ENCODE measurements at places on chromosomes 6 and 20.

DNA sequence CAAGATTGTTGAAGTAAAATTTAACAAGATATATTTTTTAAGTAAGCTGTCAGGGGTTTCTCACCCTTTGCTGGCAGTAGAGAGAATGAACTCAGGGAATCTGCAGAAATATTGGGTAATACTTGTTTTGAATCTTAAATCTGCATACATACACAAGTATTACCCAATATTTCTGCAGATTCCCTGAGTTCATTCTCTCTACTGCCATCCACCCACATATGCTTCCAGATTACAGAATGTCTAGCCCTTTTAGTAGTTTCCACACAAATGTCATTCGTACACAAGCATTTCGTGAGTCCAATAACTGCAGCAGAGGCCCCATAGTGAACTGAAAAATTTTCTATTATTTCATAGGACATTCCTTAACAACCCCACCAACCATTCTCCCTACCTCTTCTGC, 69.6 kb upstream of the TNFRSF21 start:
- no peak for DNase-seq

GRCh38 chr6:47071681-47072080, 29.5 kb upstream of the ADGRF1 start:
- DNase-seq: no peak

DNA sequence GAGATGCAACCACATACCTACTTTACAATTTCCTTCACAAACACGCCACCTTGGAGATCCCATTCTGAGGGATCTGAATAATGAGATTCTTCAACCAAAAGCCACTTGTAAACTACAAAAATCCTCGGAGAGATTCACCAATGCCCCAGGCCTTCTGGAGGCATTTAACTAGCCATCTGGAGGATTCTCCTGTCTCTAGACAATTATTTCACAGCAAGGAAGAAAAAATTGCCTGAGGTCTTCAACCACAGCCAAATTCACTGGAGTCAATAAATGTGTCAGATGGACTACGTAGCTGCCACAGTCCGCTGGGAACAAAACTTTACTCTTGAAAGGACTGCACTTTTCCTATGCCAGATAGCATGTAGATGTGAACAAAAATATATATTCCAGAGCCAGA, 19.0 kb upstream of the DCDC2 start:
- DNase-seq: no peak

GRCh38 chr6:145755682-145756081, 20.4 kb upstream of the EPM2A start:
- DNase-seq: no peak

DNA sequence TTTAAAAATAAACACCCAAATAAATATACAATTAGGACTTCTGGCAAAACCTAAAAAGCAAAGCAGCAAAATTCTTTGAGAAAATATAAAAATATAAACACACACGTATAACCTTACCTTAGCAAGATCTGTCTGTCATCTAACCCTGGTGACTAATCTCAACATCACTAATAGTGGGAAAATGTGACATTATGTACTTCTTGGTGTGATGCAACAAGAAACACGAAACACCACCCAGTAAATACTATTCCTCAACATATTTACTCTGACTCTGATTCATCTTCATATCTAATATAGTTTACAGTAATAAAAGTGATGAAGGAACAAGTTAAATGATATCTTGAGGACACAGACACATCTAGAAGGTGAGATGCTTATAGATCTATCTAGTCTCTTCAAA, 332.6 kb upstream of the MANEA start:
- DNase-seq: no peak

Data from HS-27A (cell line).